ENCODE measurements at places on chromosomes 1 and 21. TPM values are rescaled to one million over a fixed set of nuclear protein-coding genes. Genes with fewer than 3 reads are reported as not detected.

The TAF1A gene
- 11.8 TPM for total RNA-seq

The RLF gene
- total RNA-seq = 18.8 TPM

The CD84 gene
- 29.9 TPM for total RNA-seq

The NTMT2 gene
- not detected for total RNA-seq

The DNASE2B gene
- not detected for total RNA-seq

The EDARADD gene
- total RNA-seq = 3.7 TPM

The HSD11B1 gene
- total RNA-seq = 0.91 TPM

The PRRX1 gene
- total RNA-seq = not detected

The POGZ gene
- total RNA-seq = 83.5 TPM

The SDE2 gene
- total RNA-seq = 20.9 TPM

The NUP210L gene
- total RNA-seq = 0.09 TPM

The PROK1 gene
- not detected for total RNA-seq

DNA sequence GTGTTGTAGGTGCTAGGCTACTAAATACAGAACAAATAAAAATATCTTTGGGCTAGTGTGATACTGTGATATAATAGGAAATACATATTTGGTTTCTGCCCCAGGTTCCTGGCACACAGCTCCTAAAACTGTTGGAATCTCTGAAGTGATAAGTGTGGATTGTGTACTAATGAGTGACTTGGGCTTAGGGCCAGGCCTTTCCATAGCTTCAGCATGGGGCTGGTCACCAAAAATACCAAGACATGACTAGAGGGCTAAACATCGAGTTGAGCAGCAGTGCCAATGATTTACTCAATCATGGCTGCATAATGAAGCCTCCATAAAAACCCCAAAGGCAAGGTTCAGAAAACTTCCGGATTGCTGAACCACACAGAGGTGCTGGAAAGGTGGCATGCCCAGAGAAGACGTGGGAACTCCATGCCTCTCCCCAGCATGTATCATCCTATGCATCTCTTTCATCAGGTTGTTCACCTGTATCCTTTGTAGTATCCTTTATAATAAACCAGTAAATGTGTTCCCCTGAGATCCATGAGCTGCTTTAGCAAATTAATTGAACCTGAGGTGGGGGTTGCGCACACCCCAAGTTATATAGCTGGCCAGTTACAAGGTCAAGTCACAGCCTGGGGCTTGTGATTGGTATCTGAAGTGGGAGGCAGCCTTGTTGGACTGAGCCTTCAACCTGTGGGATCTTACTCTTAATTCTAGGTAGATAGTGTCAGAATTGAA is 51.6 kb downstream of the ZMYM4 start:
- no peak for DNase-seq

- DNase-seq = no peak
These were observed 8.5 kb upstream of the S100B start for GRCh38 chr21:46613391-46613790.

- no peak for DNase-seq
These were observed 55.7 kb downstream of the GIPC2 start for GRCh38 chr1:78101514-78101913.

- no peak for DNase-seq
These were observed 17.8 kb upstream of the TDRD10 start for GRCh38 chr1:154483941-154484803.

DNA sequence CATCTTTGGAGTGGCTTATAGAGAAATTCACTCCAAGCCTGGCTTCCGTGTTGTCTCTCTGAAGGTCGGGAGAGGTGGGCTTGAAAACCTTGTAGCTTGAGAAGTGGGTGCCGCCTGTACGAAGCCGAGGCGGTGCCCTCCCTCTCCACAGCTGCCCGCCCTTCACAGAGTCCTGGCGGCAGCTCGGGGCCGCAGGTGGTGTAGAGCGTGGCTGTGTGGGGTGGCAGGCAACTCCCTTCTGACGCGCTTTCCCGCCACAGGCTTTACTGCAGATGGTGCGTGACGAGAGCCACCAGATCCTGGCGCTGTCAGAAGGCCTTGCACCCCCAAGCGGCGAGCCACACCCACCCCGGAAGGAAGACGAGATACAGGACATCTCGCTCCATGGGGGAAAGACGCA is 33.1 kb upstream of the DIP2A start:
- DNase-seq = peak; percentile 93

- DNase-seq = no peak
These were observed 19.4 kb downstream of the MECR start for GRCh38 chr1:29211086-29212030.

- no peak for DNase-seq
These were observed 494.7 kb upstream of the ADGRL2 start for GRCh38 chr1:81305997-81306452.

DNA sequence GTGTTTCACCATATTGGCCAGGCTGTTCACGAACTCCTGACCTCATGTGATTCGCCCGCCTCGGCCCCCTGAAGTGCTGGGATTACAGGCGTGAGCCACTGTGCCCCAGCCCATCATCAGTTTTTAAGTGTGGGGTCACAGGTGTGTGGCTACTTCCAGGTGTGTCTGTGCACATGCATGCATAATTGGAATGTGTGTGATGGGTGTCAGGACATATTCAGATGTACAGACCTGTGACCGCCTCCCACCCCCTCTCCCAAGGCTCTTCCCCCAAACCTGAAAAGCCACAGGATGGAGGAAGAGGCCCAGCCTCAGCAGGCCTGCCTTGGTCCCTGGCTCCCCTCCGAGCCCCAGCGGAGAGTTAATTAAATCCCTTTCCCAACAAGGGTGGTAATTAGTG is 37.3 kb upstream of the CSF3R start:
- no peak for DNase-seq

DNA sequence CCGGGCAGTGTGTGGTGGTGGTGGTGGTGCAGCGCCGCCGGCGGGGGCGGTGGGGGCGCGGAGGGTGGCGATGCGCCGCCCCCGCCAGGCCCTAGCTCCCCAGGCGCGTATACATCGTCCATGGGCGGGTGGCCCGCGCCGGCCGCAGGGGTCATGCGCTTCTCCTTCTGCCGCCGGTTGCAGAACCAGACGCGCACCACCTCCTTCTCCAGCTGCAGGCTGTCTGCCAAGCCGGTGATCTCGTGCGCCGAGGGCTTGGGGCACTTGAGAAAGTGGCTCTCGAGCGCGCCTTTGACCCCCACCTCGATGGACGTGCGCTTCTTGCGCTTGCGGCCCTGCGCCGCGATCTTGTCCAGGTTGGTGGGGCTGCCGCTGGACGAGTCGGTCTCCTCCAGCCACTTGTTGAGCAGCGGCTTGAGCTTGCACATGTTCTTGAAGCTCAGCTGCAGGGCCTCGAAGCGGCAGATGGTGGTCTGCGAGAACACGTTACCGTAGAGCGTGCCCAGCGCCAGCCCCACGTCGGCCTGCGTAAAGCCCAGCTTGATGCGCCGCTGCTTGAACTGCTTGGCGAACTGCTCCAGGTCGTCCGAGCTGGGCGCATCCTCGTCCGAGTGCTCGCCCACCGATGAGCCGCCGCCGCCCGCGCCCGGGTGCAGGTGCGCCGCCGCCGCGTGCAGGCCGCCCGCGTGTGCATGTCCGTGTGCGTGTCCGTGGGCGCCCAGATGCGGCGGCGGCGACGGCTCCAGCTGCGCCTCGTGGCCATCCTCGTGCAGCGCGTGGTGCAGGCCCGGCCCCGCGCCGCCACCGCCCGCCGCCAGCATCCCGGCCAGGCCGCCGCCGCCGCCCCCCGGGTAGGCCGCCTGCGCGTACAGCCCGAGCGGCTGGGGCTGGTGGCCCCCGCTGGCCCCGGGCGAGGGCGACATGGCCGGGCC is 926 bp downstream of the POU3F1 start:
- DNase-seq = no peak

- no peak for DNase-seq
These were observed 21.0 kb downstream of the SLC37A1 start for GRCh38 chr21:42534421-42535378.

GRCh38 chr1:8361198-8361849 is 43.4 kb downstream of the SLC45A1 start:
- DNase-seq = no peak

GRCh38 chr1:33712186-33712585 is 151.7 kb upstream of the HMGB4 start:
- no peak for DNase-seq

DNA sequence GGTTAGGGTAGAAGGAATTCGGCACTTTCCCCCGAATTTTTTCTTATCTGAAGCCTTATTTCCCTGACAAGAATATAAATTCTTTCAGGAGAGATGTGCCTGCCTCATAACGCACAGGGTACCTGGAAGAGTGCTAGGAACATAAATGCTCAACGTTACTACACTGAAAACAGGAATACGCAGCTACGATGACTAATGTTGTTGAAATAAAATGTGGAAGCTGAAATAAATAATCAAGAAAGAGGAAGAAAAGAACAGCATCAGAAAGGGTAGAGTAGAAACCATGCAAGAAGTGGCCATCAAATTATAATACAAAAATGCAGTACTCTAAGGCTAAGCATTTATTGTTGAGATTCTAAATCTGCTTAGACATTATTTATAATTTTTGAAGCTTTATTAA is 33.9 kb downstream of the SLC66A1 start:
- no peak for DNase-seq

- no peak for DNase-seq
These were observed 11.8 kb downstream of the C1orf174 start for GRCh38 chr1:3888301-3888700.

GRCh38 chr1:235011599-235012435 is 116.8 kb downstream of the TOMM20 start:
- peak; percentile 99 for DNase-seq

DNA sequence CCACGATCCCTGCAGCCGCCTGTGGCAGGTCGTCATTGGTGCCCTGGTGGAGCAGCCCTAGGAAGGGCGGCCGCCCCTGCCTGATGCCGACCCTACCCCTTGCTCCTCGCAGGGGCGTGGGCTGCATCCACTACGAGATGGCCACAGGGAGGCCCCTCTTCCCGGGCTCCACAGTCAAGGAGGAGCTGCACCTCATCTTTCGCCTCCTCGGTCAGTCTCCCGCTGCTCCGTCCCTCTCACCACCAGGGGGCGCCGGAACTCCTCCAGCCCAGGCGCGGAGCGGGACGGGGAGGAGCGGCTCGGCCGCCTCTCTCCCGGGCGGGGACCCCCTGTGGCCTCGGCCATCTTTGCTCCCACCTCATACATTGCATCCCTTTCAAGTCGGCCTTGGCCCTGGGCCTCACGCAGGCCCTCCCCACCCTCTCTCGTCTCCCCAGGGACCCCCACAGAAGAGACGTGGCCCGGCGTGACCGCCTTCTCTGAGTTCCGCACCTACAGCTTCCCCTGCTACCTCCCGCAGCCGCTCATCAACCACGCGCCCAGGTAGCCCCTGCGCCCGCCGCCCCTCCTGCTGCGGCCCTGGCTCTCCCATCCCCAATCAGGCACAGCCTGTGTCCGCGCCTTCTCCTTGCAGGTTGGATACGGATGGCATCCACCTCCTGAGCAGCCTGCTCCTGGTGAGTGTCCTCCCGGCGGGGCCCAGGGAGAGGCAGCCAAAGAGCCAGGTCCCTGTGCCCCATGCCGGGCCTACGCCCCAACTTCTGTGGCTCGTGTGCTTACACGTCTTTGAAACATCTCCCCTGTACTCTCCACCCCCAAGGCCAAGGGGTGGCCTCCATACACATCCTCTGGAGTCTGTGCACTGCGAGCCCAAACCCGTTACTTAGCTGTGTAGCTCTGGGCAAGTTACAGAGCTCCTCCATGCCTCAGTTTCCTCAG is 24.7 kb downstream of the CDK18 start:
- peak; percentile 82 for DNase-seq

DNA sequence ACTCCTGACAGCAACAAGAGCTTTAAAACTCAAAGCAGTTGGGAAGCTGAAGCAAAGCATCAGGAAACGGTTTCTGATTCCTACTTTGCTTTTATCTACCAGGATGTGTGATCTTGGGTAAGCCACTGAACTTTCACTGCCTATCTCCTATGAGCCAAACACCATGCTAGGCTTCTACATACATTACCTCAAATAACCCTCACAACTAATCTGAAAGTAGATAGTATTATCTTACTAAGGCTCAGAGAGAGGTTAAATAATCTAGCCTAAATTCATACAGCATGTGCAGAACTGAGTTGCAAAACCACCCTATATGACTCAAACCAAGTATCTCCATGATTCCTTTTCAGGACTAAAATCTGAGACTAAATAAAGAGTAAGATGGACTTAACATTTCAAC is 83.8 kb downstream of the EVI5 start:
- no peak for DNase-seq

GRCh38 chr21:41744028-41744930 is 22.6 kb downstream of the RIPK4 start:
- DNase-seq = no peak

- DNase-seq = no peak
These were observed 338.5 kb downstream of the KCTD3 start for GRCh38 chr1:215905493-215906115.

- DNase-seq = peak; percentile 82
These were observed 35.8 kb downstream of the SLC2A1 start for GRCh38 chr1:42922687-42923366.

DNA sequence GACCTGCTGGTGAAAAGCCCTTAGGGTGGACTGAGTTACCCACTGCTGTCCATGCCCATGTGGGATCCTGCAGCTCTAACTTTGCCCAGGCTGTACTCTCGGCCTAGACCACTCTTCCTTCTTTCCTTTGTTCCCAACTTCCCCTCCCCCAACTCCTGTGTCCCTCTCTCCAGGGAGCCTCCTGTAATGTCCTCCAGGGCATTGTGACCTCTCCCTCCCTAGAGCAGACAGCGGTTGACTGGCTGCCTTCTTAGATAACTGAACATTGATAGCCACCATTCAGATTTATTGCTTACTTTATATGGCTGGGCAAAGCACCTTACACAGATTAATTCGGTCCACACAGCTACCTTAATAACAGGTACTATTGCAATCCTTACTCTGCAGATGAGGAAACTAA is 5.0 kb downstream of the RUNX1 start:
- no peak for DNase-seq

GRCh38 chr1:99270646-99271045 is 6.4 kb downstream of the PLPPR4 start:
- DNase-seq = no peak
